Activated T-helper 1 cell treated with anti-CD3 and anti-CD28 coated beads, Interleukin-2, amount 50 U/mL, for 16 hours (primary cell): ENCODE measurements at places on chromosomes 16 and 17.
A peak's percentile ranks its signal among the peaks of the same experiment; 100 is the strongest.

GRCh38 chr17:42950044-42950783 lies 14.0 kb downstream of the AARSD1 start:
- DNase-seq = no peak

DNA sequence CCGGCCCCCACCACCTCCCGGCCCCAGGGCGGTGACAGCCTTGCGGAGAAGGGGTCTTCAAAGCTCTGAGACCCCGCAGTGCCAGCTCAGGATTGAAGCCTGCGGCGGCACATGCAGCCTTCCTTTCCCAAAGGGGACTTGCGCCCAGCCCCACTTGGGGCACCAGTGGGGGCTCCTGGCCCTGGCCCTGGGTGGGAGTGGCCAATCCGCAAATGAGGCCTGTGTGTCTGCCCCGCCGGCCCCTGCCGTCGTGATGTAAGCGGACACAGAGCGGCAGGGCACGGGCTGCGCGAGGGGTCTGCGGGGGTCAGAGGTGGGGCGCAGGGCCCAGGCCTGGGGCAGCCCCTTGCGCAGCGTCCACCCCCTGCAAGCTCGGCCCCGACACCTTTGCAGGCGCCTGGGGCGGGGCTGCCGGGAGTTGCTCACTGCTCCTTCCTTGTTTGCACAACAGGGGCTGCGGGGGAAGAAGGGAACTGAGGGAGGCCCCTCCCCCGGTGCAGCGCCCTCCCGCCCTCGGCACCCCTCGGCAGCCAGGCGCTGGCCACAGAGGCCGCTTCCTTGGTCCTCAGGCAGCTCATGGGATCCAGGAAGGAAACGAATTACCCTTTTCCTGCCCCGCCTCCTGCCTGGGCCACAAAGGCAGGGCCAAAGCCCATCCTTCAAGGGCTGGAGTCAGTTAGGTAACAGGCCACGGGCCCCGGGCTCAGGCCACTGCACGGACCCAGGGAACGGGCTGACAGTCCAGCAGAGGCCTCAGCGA lies 2.9 kb downstream of the SLC16A3 start:
- DNase-seq = no peak

DNA sequence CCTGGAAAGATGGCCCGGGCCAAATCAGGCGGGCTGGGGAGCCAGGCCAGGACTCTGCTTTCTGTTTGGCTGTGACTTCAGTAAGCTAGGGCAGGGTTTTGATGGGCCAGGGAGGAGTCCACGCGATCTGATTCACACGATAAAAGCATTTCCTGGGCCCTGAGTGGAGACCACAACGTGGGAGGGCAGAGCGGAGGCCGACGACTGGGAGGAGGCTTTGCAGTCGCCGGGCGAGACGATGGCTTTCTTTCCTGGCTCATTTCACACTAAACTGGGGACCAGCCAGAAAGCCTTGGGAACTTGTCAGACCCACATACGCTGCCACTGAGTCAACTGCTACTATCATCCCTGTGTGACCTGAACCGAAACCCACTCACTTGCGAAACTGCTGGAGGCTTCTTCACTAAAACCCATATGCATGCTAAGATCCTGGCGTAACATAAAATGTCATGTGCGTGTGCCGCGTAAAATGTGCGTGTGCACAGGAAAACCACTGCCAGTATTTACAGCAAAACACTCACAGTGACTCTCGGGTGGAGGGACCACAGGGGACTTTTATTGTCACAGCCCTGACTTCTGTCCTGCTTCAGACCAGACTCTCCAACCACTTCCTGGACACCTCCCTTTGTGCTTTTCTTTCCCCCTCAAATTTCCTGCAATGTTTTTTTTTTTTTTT lies 14.2 kb upstream of the RHBDF2 start:
- peak; percentile 72 for DNase-seq

DNA sequence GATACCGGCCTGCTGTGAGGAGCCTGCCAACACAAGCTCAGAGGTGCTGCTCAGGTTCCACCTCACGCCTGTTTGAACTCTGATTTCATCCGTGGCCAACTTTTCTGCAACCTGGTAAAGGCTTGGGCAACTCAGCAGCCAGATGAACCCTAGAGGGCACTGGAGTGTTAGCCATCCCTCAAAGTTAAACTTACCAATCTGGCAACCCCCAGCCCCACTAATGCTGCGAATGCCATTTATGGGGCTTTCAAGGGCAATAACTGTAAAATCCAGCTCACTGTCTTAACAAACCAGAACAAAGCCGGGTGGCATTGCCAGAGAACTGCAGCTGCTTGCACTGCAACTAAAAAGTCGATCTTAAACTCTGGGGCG lies 105.5 kb downstream of the AXIN2 start:
- DNase-seq = no peak
